ENCODE measurements at places on chromosomes 7 and 10.

- DNase-seq: peak; percentile 17
These were observed at the start of gene INA for GRCh38 chr10:103276896-103277712. TSS of gene INA (plus strand) at chr10:103277138. CDS start at chr10:103277212, 74 bp downstream.

DNA sequence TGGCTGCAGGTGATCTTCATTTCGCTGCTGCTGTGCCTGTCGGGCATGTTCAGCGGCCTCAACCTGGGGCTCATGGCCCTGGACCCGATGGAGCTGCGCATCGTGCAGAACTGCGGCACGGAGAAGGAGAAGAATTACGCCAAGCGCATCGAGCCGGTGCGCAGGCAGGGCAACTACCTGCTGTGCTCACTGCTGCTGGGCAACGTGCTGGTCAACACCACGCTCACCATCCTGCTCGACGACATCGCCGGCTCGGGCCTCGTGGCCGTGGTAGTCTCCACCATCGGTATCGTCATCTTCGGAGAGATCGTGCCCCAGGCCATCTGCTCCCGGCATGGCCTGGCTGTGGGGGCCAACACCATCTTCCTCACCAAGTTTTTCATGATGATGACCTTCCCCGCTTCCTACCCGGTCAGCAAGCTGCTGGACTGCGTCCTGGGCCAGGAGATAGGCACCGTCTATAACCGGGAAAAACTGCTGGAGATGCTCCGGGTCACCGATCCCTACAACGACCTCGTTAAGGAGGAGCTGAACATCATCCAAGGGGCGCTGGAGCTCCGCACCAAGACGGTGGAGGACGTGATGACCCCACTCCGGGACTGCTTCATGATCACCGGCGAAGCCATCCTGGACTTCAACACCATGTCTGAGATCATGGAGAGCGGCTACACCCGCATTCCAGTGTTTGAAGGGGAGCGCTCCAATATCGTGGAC lies 1.3 kb downstream of the CNNM2 start:
- no peak for DNase-seq

DNA sequence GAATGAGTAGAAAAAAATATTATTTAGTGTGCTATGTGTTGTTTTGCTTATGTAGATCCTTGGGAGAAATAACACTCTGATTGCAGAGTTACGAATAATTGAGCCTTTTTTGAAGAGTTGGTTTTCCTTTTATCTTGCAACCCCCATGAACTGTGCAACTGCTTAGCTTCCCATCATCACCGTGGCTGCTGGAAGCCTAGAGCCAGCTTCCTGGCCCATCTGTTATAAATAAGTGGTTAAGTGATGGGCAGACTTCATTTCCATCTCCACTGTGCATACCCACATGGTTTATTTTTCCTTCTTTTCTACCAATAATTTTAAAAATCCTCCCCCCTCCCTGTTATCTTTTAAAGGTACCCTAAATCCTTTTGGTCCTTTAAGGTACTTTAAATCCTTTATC lies 554.9 kb upstream of the GALNT17 start:
- DNase-seq: no peak

DNA sequence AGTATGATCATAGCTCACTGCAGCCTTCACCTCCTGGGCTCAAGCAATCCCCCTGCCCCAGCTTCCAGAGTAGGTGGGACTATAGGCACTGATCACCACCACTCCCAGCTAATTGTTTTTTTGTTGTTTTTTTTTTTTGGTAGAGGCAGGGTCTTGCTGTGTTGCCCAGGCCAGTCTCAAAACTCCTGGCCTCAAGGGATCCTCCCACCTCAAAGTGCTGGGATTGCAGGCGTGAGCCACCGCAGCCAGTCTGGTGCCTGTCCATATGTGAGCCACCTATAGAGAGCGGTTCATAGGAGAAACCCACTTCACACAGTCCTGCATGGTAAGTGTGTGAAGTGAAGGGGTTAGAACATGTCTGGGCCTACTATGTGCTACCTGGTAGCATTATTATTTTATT lies 47.5 kb downstream of the SLC29A4 start:
- no peak for DNase-seq

DNA sequence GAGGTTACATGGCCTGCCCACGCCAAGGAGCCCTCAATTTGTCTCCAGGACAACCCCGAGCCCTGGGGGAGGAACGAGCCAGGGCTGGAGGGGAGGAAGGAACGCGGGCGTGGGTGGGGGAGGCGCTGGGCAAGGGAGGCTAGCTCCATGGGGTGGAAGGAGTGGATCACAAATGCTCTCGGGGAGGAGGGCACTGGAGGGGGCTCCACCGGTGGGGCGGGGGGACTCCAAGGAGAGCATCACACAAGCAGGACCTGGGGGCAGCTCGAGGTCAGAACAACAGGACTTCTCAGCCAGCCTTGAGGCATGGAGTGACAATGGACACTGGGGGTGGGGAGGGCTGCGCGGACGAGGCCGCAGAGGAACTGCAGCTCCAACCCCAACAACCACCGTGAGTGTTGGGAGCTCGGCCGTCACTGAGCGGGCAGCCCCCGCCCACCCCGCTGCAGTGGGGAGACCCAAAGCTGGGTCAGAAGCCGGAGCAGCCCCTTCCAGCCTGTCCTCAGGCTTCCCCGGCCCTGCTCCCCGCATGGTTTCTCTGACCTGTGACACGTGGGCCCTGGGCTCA lies 41.1 kb downstream of the STK32C start:
- no peak for DNase-seq

All from amygdala (tissue), 56 donors.